ENCODE measurements at places on chromosomes 7 and 10. TPM values are rescaled to one million over a fixed set of nuclear protein-coding genes. Genes with fewer than 3 reads are reported as not detected.

Gene FAM24B
- polyA plus RNA-seq, result 2.0 TPM

Gene CCDC146
- polyA plus RNA-seq, result 9.6 TPM

Gene CALML5
- not detected for polyA plus RNA-seq

Gene ANTXRL
- polyA plus RNA-seq, result 0.23 TPM

Gene GRK5
- 20.9 TPM for polyA plus RNA-seq

Gene CTAGE8
- 0.75 TPM for polyA plus RNA-seq

Gene CRHR2
- 3.4 TPM for polyA plus RNA-seq

Gene DLX5
- 0.22 TPM for polyA plus RNA-seq

Gene ORC5
- polyA plus RNA-seq, result 14.9 TPM

Gene PVRIG
- 9.1 TPM for polyA plus RNA-seq

Gene PHF14
- polyA plus RNA-seq, result 31.6 TPM

Gene DPP6
- polyA plus RNA-seq, result 3.2 TPM

GRCh38 chr7:42883950-42884349 is 27.9 kb downstream of the C7orf25 start:
- no peak for DNase-seq

- DNase-seq, result no peak
These were observed 375.9 kb downstream of the DNAJB6 start for GRCh38 chr7:157712666-157713235.

DNA sequence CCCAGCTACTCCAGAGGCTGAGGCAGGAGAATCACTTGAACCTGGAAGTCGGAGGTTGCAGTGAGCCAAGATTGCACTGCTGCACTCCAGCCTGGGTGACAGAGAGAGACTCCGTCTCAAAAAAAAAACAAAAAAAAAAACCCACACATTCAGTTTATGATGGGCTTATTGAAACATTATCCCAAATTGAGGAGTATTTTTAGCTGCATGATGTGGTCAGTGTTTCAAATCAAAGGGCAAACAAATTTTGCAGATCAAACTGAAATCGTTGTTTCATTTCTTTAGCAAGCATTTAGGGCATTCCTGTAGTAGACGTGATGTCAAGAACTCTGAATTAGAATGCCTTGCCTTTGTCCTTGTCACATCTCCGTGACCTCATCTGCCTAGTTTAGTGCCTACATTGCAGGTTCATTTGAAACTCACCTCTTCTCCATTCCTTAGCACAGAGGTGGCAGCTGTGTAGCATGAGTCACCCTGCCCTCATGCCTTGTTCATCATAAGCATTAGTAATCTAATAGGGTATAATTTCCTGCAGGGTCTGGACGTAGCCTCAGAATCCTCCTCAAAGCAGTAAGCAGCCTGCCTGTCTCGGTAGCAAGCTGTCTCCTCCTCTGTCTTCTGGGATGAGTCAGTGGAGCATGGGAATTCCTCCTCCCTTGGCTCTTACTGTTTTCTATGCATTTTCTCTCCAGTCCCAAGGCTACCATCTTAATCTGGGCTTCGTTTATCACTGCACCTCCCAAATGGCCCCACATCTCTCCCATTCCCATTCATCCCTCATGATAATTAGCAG is 73.8 kb downstream of the CUL1 start:
- DNase-seq, result no peak

DNA sequence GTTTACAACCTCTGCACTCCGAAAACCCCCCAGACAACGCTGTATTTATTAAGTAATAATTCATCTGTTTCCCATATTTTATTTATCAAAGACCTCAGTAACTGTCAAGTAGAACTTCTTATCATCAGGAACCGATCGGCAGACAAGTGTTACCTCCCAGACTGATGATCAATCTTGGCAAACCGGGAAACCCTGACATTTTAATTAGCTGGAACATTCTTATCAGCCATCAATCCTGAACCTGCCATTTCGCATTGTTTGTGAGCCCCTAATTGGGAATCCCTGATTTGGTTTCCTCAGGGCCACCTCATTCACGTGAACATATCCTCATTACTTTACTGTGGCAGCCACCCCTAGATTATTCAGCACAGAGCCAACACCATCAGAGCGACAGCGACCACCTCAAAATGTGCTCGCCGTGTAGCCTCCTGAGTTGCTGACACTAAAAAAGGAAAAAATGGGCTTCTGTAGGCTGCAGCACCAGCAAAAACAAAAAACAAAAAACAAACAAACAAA is 93.6 kb upstream of the SDK1 start:
- no peak for DNase-seq

GRCh38 chr7:86199881-86200614 is 443.7 kb upstream of the GRM3 start:
- no peak for DNase-seq

- DNase-seq, result no peak
These were observed 268.8 kb downstream of the PLXNA4 start for GRCh38 chr7:132307465-132307864.

DNA sequence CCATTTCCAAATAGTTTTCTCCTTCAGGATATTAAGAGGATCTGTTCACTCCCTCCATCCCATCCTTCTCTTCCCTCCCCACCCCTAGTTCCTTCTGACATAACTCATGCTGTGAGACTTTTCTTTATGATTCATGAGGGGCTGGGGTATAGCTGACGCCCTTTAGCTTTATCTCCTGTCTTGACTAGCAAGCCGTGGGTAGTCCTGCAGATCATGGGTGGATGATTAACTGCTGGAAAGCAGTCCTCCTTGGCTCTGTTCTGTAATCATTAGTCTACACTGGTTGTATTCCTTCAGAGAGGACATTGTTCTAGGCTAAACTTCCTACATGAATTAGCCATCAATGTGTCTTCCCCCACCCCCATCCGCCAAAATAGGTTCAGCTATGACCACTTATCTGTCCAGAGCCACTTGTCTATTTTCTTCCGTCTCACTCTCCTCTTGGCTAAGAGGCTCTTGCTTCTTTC is 135.4 kb downstream of the LRRC4 start:
- DNase-seq, result no peak

DNA sequence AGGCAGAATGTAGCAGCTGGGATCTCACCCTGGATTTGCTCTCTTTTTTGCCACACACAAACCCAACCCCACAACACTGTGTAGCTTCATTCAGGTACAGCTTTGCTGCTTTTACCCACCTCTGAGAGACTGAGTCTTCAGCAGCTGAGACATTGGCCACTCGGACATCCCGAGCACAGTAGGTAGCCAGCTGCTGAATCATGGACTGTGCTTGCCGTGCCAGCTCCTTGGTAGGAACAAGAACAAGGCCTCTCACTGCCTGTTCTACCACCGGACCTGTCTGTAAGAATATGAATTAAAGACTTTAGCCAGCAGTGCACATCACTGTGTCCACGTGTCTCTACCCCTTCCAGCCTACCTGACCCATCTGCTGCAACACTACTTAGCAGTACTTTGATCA is 937 bp downstream of the DDX56 start:
- no peak for DNase-seq

DNA sequence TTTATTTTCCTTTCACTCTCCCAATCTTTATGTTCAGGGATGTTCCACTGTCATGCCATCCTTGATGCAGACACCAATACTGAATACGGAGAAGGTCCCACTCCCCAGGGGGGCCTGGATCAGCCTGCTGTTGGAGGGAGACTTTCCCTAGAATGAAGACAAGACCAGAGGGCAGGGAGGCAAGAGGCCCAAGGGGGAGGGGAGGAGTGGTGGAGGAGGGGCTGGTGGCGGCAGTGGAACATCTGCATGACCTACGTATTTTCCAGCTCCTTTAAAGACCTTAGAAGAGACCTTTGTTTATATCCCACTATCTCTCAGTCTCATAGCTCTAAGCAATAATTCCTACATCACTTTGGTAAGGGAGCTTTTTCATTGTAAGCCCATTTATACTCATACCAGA is 183.0 kb downstream of the HECW1 start:
- no peak for DNase-seq

DNA sequence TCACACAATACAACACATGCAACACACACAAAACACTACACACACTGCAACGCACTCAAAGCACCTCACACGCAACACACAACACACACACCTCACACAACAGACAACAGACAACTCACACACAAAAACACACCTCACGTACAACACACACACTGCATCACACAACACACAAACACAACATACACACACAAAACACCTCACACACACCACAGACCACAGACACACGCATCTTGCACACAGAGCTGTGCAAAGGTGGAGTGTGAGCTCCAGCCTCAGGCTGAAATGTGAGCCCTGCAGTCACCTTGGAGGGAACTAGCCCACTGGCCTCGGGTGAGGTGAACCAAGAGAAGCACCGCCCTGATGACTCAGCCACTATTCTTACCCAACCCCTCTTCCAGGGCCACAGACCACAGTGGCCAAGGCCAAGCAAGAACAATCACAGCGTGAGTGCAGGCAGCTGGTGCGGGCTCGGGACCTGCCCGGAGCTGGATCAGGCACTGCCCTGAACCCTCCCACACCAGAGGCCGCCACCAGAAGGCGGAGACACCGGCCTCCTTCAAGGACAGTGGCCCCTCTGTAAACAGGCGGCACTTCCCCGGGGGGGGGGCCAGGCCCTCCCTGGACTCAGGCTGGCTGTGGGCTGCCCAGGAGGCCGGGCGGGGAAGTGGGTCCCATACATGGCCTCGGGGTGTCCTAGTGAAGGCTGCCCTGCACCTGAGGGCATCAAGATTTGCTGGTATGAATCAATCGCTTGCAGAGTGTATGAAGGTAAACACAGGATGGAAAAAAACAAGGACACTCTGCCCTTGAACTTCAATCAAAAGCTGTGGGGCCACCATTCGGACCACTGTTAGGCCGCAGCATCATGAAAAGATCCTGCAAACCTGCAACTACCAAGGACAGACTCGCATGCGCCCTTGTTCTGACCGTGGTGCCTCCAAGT is 106.7 kb downstream of the TNS3 start:
- DNase-seq, result no peak

All from forelimb muscle (tissue), 1 donor.